HFFc6 (cell line): ENCODE measurements at places on chromosomes 5 and 9.
A peak's percentile ranks its signal among the peaks of the same experiment; 100 is the strongest.

DNA sequence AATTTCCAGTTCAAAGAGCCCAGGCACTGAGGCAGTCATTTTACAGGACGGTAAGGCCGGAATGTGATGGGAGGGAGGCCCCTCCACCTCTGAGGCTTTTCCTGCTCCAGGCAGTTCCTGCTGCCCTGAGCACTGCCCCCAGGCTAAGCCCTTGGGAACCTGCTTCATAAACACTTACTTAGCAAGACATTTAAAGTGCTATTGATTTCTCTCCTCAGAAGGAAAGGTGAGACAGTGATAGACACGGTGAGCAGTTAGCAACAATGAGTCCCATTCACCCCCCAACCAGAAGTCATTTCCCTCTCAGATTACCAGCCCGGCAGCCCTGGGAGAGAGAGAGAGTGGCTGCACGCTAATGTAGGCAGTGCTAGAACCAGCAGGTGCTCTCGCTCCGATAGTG, 462.5 kb downstream of the SPOCK1 start:
- no peak for DNase-seq

DNA sequence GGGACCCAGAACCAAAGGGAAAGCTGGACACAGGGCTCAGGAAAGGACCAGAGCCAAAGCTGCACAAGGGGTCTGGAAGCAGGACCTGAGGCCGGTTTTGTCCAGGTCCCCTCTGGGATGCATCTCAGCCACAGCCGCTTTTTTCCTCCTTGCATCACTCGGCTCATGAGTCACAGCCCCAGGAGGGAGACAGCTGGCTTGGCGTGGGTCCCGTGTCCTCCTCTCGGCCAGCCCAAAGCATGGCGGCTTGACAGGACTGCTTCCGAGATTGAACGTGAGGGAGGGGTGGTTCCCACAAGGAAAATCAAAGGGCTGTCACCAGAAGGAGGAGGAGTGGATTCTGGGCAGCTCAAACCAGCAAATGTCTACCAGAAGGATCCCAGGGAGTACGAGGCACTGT, 56.7 kb upstream of the CPLX2 start:
- DNase-seq = peak; percentile 76

DNA sequence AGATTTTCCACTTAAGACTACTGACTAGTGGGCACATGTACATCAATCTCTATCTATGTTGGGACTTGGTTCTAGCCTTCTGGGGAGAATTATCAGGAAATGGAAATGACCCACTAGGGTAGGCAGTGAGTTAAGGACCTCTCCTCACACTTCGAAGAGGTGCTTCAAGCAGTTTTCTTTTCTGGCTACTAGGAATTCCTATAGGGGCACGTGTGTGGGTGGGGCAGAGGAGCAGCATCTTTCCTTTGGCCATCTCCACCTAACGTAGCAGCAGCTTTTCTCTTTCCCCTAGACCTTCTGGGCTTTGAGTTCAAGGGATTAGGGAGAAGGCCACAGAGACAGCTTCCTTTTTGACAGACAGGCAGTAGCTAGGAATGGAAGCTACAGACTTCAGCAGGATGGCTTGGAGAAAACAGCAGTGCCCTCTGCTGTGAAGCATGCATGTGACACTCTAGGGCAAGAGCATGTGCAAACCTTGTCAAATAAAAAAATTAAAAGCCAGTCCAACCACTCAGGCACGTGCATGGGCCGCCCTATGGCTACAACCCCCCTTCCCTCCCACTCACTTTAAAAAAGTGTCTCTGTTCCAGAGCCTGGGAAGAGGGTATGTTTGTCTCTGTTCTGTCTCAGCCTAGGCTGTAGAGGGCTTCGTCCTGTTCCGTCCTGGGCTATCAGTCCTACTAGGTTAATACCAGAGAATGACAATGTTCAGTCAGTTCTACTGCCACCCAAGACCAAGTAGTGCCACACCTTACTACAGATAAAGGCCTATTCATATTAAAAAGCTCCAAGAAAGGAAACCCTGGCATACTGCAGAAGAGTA, 8.7 kb upstream of the GFRA3 start:
- peak; percentile 58 for DNase-seq

DNA sequence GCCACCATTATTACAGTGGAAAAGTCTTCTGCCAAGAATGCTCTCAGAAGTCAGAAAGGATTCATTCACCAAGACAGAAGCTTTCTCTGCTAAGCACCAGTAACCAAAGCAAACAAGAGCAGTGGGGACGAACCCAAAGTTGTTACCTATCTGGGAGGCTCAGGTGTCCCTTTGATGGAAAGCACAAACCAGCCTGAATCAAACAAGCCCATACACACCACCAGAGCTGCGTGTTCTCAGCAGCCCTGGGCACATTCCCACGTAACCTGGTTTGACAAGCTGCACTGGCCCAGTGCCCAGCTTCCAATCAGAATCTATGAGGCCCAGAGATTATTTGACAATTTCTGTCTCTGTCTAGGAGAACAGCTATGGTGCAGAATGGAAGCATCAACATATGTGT, 252.6 kb downstream of the ACTL7B start:
- DNase-seq = no peak

- peak; percentile 96 for DNase-seq
These were observed 82.6 kb downstream of the KIAA1958 start for GRCh38 chr9:112569186-112569585.

- DNase-seq = no peak
These were observed 33.9 kb downstream of the GOLGA1 start for GRCh38 chr9:124906966-124907365.

GRCh38 chr5:72465601-72466563, 41.3 kb downstream of the ZNF366 start:
- no peak for DNase-seq

DNA sequence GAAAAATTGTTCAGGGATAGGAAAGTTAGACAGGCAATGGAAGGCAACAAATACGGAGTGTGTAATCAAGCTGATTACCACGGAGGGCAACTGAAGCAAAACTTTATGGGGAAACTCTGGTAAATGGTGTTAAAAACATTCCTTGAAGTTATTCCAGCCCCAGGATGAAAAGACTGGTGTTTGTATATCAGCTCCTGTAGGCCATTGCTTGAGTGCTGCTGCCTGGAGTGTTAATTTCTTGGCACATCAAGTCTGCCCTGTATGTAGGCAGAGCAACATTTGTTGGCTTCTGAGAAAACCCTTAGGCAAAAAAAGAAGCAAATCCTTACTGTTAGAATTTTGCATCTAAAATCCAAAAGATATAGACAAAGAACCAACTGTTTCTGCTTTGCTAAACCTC, 686.5 kb upstream of the ACO1 start:
- DNase-seq = no peak

- no peak for DNase-seq
These were observed 31.7 kb upstream of the CCL21 start for GRCh38 chr9:34741628-34742027.

- peak; percentile 17 for DNase-seq
These were observed 634.8 kb upstream of the FAM174A start for GRCh38 chr5:99900302-99900852.

DNA sequence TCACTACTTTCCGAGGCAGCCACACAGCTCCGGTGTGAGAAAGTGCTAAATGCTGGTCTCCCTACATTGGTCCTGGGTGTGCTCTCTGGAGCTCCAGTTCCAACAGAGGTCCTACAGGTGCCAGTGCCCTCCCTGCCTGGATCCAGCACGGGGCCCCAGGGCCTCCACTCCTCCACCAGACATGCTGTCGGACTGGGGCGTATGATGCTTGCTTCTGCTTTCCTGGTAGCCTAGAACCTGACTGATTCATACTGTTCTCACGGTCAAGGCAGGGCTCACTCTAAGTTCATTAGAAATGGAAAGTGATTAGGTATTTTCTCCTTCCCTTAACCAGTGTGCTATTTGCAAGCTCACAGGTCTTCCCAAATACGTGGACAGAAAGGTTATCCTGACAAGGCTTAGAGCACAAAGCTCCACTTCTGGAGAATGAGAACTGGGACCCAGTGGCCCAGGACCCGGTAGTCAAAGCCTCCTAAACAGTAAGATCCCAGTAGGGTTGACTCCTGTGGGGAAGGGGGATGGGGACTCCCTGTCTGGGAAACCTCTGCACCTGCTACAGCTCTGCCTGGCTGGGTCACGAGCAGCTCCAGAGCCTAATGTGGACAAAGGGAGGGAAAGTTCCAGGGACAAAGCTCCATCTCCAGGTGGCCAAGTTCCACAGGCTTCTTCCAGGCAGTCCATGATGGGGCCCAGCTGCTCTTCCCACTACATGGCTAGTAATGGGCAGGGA, 98.1 kb downstream of the PAX5 start:
- no peak for DNase-seq

DNA sequence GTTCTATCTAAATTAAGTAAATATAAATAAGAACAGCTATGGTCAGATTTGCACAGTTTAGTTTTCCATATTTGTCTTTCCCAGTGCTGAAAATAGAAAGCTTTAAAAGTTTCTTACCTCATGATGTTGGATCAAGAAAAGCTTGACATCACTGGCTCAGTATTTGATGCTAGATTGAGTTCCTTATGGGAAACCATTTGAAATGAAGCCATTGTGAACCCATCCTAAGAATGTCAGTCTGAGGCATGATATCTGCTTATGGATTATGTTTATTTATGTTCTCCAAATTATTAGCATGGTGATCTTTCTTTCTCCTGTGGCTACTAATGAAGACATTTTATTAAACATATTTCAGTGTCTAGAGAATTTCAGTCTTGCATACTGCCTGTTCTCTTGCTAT, 143.0 kb downstream of the ADAMTSL1 start:
- no peak for DNase-seq

DNA sequence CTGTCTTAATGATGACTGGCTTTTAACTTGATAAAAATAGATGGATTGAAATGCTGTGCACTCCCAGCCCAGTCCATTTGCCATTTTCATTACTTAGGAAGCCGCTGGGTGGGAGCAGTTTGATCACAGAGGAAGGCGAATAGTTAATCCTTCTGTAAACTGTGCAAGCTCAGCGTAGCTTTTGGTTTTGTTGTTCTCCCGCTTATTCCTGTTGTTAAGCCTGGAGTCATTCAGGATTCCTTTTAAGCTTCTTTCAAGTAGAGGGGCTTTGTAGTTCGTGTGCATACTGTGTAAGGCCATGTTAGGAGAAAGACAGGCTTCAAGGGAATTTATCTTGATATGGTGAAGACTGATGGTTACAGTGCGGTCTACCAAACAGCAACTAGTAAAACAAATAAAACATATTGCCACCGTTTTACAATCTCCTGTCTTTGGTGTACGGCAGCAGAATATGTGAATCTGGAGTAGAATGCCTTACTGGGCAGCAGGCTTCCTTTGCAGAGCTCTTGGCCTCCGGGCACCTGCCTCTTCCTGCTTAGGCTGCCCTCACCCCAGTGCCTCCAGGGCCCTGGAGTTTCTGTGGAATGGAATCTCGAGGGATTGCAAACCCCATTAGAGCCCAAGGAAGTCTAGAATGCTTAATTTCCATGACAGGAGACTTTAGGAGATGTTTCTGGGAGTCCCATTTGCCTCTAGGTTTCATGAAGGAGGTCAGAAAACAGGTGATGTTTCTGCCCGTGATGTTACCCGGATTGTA, 141.4 kb downstream of the TRIO start:
- DNase-seq = no peak

GRCh38 chr9:111615928-111616327, 15.2 kb upstream of the DNAJC25 start:
- no peak for DNase-seq

GRCh38 chr9:99746406-99746805, 75.3 kb upstream of the NR4A3 start:
- no peak for DNase-seq

DNA sequence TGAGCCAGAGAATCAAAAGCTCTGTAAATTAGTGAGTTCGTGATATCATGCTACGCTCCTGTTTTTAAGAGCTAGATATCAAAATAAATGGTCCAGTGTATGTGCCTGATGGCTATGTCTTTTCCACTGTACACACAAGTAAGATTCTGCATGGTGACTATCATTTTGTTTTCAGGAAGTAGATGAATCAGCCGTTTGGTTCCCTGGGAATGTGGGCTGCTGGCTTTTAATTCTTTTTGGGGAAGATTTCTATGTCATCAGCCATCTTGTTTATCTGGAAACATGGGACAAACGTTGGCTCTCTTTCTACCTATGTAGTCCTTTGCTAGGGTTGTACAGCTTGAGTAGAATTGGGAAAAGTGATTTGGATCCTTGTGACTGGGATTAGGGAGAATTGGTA, 126.7 kb downstream of the GRIA1 start:
- DNase-seq = peak; percentile 49

GRCh38 chr9:107325842-107326241, 42.8 kb downstream of the RAD23B start:
- DNase-seq = no peak

- no peak for DNase-seq
These were observed 79.7 kb upstream of the ASTN2 start for GRCh38 chr9:117494401-117495090.

DNA sequence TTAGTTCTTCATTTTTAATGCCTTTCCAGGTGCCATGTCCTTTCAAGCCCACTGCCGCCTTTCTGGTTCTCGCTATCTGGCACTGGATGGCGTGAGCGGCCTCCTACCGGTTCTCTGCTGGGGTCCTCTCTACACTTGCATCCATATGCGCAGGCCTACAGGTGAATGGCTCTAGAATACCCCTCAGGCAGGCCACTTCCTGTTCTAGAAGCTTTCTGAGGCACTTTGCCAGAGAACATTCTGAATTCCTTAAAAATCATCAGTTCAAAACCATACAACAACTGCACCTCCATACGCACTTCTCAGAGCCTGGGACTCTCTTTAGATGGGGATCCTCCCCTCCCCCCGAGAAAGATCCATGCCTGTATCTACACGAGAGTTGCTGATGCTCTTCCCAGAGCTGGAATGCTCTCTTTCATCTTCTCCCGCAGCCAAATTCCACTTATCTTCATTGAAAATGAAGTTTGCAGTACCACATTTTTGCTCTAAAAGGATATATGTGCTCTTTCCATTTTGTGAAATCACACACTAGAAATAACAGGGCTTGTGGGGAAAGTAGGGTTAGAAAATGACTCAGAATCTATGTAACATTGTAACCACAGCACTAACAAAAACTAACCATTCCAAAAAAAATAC, 1.4 kb upstream of the LHFPL2 start:
- DNase-seq = peak; percentile 68

GRCh38 chr5:171595801-171596231, 176.4 kb downstream of the FGF18 start:
- peak; percentile 57 for DNase-seq

DNA sequence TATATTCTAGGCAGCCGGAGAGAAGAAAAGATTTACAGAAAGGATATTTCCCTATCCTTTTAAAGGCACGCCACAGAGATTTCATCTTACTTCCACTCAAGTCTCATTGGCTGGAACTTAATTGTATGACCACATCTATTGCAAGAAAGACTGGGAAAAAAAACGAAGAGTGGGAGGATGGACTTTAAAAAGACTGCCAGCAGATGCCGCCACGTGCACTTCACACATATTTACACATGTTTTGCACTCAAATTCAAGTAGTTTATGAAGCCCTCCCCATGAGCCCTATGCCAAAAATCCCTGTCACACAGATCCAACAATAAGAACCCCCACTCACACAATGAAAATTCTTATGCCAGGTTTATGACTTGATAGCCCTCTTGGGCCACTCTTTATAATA, 138.5 kb upstream of the TYRP1 start:
- DNase-seq = no peak

DNA sequence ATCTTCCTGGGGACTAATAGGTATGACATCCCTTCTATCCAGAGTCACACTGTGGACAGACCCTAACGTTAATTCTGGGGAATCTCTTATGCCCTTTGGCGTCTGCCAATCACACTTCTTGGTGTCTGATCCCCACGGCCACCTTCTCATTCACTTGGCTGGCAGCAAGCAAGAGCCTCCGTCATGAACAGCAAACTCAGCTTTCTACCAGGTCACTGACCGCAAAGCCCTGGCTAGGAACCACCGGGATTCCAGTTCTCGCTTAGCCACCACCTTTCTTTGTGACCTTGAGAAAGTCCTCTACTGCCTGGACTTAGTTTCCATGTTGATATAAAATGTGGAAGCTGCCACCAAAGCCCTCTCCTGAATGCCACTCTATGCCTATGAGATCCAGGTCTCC, 67.7 kb upstream of the FCN1 start:
- no peak for DNase-seq
